Adrenal gland (tissue), 19 donors: ENCODE measurements at places on chromosomes 5 and 9.

DNA sequence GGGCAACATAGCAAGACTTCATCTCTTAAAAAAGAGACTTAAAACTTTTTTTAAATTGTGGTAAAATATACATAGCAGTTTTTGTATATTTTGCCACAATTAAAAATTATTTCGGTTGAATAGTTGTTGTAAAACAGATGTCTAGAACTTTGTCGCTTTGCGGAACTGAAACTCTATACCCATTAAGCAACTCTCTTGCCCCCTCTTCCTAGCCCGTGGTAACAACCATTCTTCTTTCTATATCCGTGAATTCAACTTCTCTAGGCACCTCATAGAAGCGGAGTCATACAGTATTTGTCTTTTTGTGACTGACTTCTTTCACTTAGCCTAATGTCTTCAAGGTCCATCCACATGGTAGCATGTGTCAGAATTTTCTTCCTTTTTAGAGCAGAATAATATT is 43.3 kb downstream of the SPARC start:
- no peak for DNase-seq

DNA sequence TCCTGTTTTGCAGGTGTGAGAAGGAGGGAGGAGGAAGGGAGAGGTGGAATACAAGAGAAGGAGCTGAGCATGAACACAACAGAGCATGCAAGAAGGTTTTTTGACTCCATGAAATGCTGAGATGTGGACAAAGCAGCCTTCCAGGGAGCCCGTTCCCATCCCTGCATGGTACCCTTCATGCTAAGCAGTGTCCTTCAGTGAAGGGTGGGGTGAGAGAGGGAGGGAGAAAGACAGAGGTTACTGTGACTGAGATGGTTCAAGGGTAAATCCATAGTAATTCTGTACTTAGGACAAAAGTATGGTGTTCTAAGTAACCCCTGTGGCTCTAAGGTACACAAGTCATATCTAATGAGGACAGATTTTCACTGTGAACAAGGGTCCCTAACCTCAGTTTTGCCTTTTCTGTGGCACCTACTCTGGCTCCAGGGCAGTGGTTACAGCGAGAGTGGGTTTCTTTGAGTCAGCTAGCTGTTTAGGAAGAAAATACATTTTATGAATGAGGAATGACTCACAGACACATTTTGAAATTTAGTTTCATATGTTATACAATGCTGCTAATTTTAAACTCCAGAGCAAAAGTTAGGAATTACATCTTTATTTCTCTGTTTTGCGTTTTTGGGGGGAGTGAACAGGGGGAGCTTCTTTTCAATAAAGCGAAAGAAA is 184.9 kb upstream of the SLC12A2 start:
- DNase-seq, result no peak

GRCh38 chr5:56755036-56755555 is 60.3 kb upstream of the MAP3K1 start:
- DNase-seq, result no peak

DNA sequence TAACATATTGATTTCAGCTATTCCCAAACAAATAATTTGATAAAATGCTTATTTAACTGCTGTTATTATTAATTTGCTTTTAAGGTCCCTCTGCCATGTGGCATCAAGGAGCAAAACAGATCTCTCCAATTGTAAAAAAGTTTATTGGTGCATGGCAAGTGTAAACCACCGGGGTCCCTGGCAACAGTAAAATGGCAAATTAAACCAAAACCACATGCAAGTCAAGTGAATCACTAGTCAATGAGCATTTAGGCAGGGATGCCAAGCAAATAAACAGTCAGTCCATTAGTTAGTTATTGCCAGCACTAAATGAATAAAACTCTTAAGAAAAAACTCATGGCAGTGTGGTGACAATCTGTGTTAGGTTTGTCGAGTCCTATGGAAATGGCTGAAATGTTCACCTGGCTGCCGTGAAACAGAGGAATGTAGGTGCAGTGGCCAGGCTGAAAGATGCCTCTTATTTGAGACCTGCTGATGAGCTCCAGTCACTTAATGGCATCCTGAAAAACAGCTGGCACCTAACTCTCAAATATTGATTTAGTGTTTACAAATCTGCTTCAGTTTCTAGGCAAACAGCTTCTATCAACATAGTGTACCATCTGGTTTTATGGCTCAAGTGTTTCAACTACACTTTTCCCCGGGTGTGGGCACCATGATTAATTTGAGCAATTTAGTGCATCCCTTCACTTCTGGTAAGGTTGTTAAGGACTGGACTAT is 296.5 kb upstream of the ITGA1 start:
- no peak for DNase-seq

GRCh38 chr5:98627121-98627520 is 146.3 kb upstream of the RGMB start:
- no peak for DNase-seq

DNA sequence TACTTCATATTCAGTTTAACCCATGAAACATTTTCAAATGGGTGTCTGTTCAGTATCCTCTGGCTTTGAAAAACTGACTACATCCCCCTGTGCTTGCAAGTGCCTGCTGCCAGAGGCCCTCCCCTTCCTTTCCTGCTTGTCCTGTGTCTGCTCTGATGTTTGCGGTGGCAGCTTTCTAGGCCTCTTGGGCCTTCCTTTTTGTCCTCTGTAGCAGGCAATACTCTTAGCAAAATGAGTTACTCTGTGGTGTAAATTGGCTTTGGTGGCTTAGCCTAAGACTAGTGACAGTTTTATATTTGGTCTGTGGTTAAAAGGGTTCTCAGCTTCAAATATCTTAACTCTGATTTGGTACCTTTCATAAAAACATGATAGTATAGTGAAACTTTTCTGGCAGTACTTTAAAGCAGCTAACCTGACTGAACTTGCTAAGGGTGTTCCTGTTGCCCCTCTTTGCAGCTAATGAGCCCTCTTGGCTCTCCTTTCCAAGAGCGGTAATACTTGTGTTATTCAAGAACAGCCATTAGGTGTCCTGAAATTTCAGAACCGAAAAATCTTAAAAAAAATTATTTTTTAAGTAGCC is 76.6 kb downstream of the GOLM1 start:
- no peak for DNase-seq

DNA sequence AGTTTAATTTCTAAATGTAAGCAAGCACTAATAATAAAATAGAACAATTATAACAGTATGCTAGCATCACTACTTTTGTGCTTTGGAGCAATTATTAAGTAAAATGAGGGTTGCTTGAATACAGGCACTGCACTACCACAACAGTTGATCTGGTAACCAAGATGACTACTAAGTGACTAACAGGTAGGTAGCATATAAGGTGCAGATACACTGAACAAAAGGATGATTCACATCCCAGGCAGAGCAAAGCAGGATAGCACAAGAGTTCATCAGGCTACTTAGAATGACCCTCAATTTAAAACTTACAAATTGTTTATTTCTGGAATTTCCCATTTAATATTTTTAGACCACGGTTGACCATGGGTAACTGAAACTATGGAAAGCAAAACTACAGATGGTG is 48.0 kb upstream of the RGS7BP start:
- no peak for DNase-seq

- no peak for DNase-seq
Observed at GRCh38 chr5:2110137-2110933, 227.6 kb upstream of the IRX4 start.

DNA sequence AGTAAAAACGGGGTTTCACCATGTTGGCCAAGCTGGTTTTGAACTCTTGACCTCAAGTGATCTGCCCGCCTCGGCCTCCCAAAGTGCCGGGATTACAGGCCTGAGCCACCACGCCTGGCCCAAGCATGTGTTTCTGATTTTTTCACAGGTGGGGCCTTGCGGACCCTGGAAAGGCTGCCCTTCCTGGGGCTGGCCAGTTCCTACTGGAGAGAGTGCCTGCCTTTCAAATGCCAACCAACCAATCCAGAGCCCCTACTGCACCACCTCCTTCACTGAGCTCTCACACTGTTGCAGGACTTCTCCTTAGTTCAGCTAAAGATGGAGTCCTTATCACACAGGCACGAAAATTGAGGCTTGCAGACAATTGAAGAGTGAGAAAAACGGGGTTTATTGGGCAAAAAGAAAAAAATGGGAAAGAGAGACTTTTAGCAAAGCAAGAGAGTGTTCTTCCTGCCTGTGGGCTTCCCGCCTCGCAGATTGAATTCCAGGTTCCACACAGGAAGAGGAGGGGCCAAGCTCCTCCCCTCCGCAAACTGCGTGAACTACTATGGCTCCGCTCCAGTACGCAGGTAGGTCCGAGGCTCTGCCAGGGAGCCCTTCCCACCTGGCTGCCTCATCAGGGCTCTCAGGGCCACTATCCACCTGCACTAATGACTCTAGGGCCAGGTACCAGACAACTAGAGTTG is 8.3 kb upstream of the CMBL start:
- DNase-seq, result no peak

GRCh38 chr5:156036640-156037039 is 290.3 kb upstream of the SGCD start:
- no peak for DNase-seq

DNA sequence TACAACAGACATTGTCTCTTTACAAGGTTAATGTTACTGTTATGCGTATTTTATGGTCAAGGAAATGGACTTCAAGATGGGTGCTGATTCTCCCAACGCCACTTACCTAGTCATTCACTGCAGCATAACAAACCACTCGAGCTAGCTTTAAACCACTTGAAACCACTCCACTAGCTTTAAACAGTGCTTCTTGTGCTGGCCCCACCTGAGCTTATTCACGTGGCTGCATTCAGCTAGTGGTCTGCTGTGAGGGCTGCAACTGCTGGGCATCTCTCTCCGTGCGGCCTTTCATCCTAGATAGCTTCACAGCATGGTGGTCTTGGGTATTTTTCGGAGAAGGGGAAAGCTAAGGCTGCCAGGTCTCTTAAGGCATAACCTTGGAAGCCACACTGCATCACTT is 3.5 kb upstream of the HRH2 start:
- no peak for DNase-seq

- DNase-seq, result peak; percentile 13
Observed at GRCh38 chr5:113546703-113547183, 33.2 kb downstream of the YTHDC2 start.

- no peak for DNase-seq
Observed at GRCh38 chr5:31235381-31235780, 41.9 kb downstream of the CDH6 start.

DNA sequence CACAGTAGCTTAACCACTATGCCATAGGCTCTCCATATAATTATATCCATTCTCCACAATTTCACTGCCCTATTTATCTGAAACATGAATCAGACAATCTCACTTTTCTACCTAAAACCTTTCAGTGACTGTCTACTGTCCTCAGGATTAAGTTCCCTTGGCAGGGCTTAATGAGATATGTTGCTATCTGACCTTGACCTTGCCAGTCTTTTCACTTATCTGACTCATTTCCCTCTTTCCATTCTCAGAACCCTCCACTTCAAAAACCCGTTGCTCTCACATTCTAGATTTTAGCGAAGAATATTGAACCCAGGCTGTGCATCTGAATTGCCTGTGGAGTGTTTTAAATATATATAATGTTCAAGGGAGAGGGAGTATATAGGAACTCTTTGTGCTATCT is 452.1 kb upstream of the MPDZ start:
- DNase-seq, result no peak

DNA sequence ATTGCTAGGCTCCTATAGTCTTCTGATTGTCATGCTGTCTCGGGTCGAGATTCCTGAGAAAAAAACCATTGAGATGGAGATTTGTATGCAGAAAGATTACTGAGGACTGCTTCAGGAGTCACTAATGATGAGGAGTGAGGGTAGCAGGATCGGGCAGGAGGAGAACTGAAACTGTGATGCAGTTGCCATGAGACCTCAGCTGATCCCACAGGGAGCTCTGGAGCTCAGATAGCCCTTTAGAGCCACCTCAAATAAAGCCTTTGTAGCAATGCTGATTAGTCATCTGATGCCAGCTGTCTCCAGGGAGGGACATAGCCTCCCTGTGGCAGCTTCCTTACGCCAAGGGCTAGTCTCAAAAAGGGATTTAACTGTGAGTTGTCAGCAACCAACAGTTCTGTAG is 256.9 kb downstream of the DMAC1 start:
- no peak for DNase-seq

DNA sequence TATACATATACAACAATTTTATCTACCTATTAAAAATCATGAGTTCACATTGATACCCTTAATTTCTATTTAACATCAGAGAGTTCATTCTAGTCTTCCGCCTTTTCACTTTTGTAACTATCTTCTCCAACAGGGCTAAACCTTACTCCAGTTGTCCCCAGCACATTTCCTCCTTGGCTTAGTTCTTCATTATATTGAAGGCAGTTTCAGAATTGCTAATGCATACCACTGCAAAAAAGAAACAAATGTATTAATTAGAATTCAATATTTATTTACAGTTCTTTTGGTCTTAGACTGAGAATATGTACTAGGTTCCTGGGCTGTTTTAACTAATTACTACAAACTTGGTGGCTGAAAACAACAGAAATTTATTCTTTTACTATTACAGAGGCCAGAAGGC is 132.5 kb downstream of the WDR70 start:
- DNase-seq, result no peak

DNA sequence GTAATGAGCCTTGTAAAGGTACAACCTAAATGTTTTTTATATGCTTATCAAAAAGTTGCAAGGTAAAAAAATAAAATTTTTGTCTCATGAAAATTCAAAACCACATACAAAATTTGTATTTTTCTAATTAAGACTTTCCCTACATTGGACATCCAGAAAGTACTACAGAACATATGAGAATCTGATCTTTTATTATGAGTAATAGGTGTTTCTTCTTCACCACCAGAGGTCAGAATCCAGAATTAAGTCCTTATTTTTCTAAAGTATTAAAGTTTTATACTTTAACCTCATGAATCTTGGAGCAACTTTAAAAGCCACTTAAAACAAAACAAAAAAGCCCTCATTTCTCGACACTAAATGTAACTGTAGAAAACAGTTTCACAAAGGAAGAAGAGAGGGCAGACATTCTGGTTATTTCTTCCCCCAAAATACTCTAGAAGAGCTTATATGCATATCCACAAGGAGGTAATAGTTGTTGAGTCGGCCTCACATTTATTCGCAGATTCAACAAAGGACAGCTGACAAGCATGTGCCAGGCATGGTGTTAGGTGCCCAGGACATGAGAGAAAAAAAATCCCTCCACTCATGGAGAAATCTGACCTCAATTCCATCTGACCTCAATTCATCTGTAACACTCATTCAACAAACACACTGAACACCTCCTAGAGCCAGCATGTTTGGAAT is 69.3 kb downstream of the MLLT3 start:
- no peak for DNase-seq

GRCh38 chr5:157558041-157558595 is 17.5 kb downstream of the ADAM19 start:
- no peak for DNase-seq

DNA sequence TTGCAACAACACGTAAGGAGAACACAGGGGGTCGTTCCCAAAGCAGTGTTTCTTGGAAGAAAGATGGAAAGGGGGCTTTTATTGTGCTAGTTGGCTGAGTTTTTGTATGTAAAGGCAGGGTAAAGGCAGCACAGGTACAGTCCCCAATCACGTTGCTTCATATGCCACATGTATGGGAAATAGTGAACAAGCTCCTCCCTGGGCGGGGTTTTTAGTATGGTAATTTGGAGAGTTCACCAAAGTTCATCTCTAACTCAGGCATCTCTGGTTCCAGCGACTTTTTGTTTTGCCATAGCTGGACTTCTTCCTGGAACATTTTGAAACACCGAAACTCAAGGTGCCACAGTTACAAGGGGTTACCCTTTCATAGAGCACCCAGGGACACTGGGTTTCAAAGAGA is 133.9 kb downstream of the CAAP1 start:
- no peak for DNase-seq
